ENCODE measurements at places on chromosomes 3 and 15.

GRCh38 chr3:46496746-46497555, 825 bp upstream of the RTP3 start:
- peak; percentile 24 for DNase-seq

DNA sequence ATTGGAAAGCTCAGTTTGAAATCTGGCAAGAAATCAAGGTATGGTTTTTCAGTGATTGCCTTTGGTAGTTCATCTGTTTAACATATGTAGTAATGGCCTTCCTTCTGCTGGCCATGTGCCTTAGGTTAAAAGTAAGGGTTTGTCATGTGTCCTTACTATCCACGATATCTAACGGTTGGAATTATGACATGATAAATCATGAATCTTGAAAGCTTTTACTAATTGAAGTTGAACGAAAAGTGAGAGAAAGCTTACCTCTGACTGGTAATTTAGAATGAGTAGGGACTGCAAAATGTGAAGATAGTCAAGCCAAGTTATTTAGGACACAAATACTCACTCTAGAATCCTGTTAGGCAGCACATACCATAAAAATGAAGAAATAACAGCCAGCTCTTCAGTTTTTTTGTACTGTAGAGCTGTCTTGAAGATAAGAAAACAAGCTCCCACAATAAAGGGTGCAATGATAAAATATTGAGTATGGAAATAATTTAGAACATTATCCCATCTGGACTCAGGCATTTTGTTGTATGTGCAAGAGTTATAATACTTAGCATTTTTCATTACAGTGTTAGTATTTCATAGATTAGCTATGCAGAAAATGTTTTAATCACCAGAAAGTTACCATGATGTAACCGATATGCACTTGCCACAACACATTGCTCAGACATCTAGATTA, 303.4 kb downstream of the ZNF385D start:
- no peak for DNase-seq

- DNase-seq, result no peak
Observed at GRCh38 chr3:123299581-123299980, 97.8 kb downstream of the SEC22A start.

DNA sequence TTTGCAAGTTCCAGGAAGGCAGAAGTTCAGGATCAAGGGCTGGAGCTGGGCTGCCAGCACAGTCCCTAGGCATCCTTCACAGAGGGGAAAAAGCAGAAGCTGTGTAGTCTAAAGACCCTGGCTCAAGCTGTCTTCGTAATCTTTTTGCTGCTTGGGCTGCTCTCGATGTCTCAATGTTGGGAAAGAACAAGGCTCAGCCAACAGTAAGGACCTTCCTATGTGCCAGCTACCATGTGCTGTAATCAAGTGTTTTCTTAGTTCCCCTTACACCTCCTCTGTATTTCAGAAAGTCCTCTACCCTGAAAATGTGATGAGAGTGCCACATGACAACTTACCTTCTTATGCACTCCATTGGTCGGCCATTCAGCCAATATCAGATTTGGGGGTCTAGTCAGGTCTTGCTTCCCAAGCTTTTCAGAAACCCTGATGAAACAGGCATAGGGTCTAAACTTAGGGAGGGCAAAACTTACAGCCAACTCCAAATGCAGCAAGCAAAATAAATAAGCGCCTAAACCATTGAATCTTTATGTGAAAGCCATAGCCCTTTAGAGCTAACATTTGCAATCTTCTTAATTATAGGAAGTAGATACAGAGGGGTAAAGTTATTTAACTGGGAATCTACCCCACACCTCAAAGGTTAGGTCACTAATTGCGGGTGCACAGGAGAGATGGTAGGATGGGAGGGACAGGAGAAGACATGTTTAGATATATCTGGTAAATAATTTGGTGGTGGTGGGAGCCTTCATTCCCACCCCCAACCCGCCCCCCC, 1.2 kb upstream of the EDEM1 start:
- peak; percentile 38 for DNase-seq

DNA sequence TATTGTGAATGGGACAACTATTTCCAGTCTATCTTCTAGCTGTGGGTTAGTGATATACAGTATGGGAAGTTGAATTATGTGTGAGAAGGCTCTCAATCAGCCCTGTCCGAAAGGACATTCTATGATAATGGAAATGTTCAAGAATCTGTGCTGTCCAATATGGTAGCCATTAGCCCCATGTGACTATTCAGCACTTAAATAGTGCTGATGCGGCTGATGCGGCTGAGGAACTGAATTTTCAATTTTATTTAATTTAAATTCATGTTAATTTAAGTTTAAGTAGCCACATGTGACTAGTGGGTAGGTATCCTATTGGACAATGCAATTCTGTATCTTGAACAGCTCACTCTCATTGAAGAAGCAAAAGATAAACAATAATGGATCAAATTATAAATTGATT, 98.5 kb downstream of the MYLK start:
- DNase-seq, result no peak

GRCh38 chr3:23117856-23118255, 85.3 kb upstream of the UBE2E2 start:
- DNase-seq, result no peak

- DNase-seq, result no peak
Observed at GRCh38 chr3:59251869-59252268, 202.0 kb upstream of the CFAP20DC start.

GRCh38 chr3:36650271-36650671, 114.1 kb downstream of the DCLK3 start:
- no peak for DNase-seq

- DNase-seq, result no peak
Observed at GRCh38 chr3:70916375-70917055, 604.1 kb upstream of the MDFIC2 start.

- DNase-seq, result no peak
Observed at GRCh38 chr3:49255718-49256511, 21.1 kb downstream of the C3orf62 start.

DNA sequence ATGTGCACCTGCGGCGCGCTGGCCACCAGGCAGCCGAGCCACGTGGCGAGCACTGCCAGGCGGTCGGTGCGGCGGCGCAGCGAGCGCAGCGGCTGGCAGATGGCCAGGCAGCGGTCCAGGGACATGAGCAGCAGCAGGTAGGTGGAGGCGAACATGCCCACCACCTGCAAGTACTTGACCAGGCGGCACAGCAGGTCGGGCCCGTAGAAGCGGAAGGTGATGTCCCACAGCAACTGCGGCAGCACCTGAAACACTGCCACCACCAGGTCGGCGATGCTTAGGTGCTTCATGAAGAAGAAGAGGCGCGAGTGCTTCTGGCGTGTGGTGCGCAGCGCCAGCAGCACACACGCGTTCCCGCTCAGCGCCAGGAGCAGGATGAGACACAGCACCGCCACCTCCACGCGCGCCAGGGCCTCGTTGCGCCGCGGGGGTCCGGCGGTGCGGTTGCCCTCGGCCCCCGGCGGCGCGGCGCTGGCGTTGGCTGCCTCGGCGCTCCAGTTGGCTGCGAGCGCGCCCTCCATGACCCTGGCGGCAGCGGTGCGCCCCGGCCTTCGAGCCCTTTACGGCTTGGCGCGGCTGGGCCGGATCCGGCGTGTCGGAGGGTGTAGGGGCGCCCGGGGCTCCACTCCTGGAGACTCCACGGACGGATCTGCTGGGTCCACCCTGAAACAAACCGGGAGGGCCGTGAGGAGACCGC, 1.6 kb downstream of the OXTR start:
- no peak for DNase-seq
